T-helper 1 cell (primary cell): ENCODE measurements at places on chromosomes 2 and 18.

DNA sequence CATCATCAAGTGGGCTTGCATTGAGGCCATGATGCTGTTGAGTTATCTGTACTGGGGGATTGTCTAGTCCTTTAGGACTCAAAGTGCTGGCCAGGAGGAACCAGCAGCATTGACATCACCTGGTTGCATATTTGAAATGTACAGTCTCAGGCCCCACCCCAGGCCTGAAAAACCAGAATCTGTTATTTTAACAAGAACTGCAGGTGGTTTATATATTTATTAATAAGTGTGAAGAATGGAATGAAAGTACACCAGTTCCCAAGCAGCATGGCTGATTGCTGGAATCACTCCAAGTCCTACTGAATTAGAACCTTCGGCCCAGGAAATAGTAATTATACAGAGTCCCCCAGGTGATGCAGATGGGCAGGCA lies 2.8 kb downstream of the IL1F10 start:
- no peak for DNase-seq

- peak; percentile 76 for DNase-seq
These were observed at the start of gene ITSN2 for GRCh38 chr2:24360050-24360962. TSS of gene ITSN2 (minus strand) at chr2:24360536. CDS start at chr2:24328082, 32,454 bp downstream.

DNA sequence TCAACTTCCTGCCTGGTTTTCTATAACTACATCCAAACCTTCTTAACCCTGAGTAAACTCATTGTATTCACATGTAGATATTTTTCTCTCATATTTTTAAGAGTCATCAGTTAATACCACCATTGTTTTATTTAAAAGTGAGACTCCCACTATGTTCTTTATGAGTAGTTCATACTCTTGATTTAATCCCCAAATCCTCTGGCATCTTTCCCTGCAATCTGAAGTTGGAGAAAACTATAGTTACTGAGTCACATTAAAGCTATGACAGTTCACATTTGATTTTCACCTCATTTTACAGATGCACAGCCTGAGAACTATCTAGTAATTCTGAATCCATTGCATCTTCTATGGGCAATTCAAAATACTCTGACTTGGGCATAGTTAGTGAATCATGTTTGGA lies 1358.7 kb upstream of the NRXN1 start:
- no peak for DNase-seq

- DNase-seq = no peak
These were observed 904.8 kb upstream of the CHAC2 start for GRCh38 chr2:52862801-52863200.

DNA sequence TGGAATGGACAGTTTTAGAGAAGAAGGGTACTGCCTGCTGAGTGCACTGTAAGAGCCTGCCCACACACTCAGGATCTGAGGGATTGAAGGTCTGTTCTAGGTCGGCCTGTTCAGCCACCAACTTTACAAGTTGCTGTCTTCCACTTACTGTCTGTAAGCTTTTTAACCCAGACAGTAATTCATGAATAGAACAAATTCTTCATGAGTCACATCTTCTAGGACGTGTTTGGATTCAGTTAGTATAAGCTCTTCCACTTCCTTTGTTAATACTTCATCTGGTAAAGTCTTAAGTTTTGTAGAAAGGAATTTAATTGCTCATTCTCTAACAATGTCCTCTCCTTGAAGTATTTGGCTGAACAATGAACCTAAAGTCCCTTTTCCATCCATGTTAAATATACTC lies 74.6 kb downstream of the PDE11A start:
- no peak for DNase-seq

DNA sequence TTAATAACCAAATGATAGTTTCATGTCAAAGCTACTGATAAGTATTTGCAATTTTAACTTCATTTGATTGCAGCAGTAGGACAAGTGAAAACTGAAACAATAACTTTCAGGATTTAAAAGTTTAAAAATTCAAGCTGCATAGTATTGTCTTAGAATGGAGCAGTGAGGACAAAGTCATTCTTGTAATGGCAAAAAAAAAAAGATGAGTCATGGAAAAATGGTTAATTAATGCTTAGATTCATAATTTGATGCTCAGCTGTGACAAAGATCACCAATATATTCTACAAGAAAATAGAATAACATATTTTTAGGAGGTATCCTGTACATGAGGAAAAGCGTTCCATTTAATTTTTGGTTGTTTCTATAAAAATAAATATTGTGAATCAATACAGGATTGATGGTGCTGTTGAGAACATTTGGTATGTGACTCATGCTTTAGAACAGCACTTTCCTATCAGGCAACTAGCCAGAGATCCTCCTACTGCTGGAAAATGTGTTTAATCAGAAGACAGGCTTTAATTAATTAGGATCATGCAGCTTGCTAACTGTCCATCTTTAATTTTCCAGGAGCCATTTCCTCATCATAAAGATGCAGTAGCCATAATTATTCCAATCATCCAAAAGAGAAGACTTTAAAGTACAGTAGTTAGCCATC lies 239.0 kb upstream of the MMADHC start:
- no peak for DNase-seq

DNA sequence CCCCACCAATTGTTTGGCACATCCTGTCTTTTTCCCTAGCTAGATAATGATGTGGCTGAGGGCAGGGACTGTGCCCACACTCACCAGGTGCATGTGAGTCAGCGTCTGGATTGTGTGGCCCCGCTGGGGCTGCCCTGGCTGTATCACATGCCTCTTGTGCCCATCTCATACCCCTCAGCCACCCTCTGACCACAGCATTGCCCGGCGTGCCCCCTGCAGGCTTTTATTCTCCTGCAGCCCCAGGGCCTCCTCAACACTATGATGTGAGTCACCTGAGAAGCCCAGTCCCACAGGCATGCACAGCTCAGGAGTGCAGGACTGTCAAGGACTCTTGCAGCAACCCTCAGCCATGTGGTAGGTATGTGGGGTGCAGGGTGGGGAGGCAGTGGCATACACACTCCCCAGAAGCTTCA lies 14.8 kb upstream of the STEAP3 start:
- DNase-seq = no peak

- DNase-seq = no peak
These were observed 50.4 kb upstream of the TMEM247 start for GRCh38 chr2:46428911-46429436.

DNA sequence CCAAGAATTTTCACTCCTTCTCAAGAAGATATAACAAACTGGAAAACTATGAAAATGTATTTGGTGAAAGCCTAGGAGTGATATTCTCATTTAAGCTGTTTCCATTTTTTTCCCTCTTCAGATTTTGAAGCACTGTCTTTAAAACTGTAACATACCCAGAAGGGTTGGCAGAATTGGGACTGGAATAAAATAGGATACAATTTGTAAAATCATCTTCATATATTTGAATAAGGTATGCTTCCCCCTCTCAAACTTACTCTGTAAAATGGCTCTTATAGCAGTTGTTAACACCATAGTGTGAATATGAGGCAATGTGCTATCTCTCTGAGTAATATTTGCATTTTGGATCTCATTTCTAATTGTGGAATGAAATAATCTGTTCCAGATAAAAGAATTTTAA lies 676.4 kb downstream of the ARHGAP15 start:
- DNase-seq = no peak

- peak; percentile 11 for DNase-seq
These were observed 1.3 kb upstream of the ZNF516 start for GRCh38 chr18:76496194-76496890.

GRCh38 chr2:55224761-55225261 lies 7.3 kb downstream of the CLHC1 start:
- DNase-seq = no peak

DNA sequence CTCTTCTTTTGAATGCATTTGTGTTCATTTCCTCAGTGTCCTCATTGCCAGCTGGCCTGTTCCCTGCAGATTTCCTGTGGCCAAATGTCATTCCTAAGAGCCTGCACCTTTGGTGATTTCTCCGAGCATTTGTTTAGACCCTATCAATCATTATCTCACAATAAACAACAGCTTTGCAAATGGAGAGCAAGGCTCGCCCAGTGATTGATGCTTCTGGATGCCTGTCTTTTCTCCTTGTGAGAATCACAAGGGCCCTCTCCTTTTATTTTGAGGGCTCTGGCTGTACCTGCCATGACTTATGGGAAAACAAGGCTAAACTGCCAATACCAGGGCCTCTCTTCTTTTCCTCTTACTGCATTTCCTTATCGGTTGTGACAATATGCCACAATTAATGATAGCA lies 1454.4 kb upstream of the CELF4 start:
- no peak for DNase-seq

DNA sequence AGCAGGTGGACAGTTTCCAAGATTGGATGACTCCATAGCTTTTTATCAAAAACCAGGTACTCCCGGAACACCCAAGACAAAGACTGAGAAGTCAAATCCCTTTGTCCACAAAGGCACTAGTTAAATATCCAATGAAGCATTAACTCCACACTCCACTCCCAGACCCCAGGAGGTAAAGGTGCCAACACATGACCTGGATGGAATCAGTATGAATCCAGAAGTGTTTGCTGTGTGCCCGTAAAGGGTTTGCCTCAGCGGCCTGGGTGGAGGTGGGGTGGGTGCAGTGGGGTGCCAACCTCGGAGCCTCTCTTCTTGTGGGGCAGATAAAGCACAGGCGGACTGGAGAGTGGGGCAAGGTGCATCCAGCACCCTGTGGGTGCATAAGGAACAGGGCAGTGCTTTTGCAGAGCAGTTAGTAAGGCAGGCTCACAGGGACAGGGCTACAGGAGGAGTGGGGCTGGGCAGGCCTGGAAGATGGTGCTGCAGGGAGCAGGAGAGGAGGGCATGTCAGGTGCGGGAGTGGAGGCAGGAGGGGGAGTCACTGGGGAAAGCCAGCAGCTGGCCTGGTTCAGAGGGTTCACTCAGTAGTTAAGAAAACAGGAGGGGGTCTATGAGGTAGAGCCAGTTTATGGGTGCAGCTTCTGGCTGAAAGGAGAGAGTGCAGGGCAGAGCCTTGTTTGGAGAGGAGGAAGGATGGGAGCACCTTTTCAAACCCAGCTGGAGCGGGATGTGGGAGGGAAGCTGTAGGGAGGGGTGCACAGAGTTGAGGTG lies 208.4 kb upstream of the SMAD2 start:
- no peak for DNase-seq

DNA sequence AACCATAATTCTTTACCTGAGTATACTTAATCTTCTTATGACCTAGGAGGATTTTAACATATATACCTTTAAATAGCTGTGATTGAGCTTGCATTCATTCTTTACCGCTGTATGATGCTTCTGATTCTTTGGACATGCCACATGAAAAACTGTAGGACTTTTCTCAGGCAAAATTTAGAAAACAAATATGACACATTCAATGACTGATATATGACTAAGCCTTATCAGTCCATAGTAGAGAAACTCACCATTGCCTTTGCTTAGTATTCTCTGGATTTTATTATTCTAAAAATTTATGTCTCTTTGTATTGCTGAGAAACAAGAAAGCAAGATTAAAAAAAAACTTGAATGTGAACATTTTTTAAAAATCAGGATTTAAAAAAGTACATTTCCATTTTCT lies 3.7 kb downstream of the FAM171B start:
- DNase-seq = no peak

DNA sequence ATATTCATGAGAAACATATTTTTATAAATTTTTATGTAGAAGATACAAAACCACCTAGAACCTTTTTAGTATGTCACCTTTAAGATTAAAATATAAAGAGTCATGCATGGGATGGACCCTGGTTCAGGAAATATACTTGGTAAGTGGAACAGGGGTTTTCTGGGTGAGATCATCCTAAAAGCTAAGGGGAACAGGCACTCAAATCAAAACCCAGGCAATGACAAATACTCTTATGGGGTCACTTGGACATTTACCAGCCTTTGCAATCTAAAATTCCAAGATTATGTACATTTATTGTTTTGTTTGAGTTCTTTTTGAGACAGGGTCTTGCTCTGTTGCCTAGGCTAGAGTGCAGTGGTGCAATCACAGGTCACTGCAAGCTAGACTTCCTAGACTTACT lies 65.8 kb downstream of the SGPP2 start:
- no peak for DNase-seq
